Memory B cell (primary cell): ENCODE measurements at places on chromosomes 6 and 20.

- DNase-seq = no peak
These were observed 18.5 kb downstream of the FRMD1 start for GRCh38 chr6:168060521-168060931.

- DNase-seq = no peak
These were observed 13.6 kb upstream of the GPRC6A start for GRCh38 chr6:116842459-116842858.

DNA sequence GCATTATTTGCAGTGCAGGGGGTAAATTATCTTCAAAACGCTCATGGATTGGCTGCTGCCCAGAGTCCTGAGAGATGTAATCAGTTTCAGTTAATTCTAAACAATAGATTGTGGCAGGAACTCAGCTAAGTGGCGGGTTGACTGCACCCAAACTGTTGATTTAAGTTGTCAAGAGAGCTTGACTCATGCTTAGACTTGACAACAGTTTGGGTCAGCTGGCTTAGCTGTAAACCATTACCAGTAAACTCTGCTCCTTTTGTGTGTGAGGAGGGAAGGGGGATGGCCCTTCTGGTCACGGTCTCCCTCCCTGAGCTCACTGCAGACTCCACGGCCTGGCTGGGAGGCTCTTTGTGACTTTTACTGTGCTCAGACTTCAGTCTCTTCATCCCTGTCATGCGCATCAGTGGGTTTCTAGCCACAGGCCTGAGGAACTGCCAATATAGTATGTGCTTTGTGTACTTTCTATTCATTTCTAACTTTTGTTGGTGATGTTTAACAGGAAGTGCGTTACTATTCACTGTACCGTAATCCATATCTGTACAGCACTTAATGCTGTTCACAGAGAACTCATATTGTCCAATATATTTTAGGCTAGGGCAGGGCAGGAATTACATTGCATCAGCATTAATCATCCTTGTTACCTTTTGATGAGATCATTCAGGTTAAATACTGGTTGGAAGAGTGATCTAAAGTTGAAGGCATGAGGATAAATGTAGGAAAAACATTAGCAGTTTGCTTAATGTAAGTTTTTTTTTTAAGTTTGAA is 488.3 kb downstream of the CDKAL1 start:
- DNase-seq = no peak

DNA sequence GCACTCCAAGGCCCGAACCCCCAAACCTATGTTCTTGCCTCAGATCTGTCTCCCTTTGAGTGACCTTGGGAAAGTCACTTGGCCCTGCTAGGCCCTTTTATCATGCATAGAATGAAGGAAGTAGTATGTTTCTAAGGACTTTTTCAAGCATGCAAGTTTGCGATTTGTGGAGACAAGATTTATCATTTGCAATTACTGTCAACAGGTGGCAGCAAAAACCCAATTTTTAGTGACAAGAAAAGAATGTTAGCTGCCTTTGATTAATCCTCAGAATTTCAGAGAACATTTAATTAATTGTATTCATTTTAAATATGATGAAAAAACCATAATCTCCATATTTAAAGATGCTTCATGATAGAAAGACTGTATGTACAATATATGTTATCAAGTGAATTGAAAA is 28.3 kb upstream of the PREP start:
- peak; percentile 18 for DNase-seq

- no peak for DNase-seq
These were observed 1.1 kb downstream of the EIF2S2 start for GRCh38 chr20:34110745-34111641.

DNA sequence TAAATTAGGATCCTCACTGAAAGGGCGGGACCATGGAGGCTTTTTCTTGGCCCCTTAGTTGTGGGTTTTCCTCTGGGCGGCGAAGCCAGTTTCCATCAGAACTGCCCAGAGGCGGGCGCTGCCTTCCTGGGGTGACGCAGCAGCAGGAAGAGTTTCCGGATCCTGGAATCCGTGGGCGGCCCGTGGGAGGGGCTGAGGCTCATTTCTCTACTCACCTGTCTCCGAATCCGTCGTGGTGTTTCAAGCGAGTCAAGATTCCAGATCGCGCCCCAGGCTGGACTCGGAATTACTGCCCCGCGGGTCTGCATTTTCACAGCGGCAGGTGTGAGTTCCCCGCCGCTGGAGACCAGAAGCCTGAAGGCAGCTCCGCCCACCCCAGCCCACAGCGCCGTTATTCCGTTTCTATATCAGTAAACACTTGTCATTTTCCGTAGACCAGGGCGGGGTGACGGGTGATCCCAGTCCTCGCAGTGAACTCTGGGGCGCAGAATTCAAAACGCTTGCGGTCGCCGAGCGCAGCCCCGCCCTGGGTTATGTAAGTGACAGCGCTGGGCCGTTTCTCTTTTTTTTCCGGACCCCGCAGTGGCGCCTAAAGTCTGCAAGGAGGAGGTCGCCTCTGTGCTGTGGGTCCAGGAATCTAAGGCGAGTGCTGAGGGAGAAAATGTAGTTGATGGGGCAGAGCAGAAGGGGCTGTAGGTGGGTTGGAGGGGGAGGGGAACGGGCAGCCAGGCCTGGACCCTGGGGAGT is 27.2 kb upstream of the POU5F1 start:
- DNase-seq = peak; percentile 91

- no peak for DNase-seq
These were observed 19.6 kb upstream of the RREB1 start for GRCh38 chr6:7088076-7088742.
